NCI-H510A (cell line): ENCODE measurements at places on chromosomes 5 and 9.

DNA sequence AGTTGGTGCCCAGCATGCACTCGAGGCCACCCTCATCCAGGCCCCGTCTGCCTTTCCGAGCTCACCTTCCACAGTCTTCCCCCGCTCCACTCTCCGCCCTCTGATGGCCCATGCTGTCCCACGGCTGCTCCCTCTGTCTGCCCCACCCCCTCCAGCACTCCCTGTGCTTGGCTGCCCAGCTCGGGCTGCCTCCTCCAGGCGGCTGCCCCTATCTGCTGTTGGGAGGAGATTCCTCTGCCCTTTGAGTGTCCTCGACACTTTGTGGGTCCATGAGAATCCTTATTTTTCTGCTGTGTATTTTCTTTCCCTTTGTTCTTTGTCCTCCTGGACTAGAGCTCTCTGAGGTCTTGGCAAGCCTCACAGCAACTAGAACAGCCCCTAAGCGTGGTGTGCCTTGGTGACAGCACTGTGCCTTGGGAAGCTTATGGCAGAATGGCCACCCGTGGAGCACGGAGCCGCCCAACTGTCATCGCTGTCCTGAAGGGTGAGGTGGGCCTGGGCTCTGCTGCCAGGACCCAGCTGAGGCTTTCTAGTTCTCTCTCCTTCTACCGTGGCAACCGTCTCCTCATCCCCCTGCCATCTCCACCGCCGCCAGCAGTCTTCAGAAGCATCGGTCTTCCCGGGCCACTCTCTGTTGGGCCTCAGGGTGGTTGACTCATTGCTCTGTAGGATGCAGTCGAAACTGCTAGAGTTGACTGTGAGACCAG, 5.2 kb downstream of the NTMT1 start:
- no peak for DNase-seq

DNA sequence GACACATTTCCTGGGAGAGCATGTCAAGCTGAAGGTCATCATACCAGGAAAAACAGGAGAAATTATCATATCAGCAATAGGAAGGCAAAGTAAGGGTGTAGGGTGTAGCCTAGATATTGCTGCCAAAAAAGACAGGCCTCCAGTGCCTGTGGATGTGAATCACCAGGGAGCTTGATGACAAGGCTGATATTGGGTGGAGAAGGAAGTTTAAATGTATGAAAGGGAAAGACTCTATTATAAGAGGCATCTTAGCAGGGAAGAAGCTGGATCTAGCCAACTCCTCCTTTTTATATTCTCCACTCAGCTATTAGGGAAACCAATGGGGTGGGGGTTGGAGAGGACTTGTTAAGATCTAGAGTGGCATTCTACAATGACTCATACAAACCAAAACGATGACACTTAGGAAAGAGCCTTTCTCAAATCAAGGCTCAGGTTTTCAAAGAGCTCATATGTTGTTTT, 13.4 kb upstream of the TXNDC8 start:
- no peak for DNase-seq

DNA sequence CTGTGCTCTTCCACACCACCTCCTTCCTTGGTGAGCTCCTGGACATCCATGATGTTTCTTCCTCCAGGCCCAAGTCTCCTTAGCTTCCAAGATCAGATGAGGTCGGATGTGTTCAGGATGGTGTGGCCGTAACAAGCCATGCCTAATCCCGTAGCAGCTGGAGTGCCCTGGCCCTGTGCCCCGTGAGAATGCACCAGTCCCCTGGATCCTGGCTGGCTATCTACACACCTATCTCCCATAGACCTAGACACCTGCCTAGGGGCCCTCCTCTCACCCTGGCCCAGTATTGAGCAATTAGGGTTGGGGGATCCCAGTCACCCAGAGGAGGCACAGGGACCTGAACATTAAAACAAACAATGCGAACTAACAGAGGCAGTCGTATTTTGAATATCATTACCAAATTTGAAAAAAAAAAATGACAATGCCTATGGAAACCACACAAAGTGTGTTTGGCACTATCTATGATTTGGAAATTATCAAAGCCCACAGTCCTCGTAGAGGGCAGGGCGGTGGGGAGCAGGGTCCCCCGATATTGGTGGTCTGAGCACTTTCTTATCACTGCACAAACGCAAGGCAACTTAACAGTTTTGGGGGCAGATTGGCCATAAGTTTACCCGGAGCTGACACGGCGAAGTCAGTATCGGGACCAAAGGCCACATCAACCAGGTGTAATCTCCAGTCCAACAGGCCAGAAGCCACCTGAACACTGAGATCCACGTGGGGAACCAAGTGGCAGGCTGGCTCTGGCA, 13.2 kb downstream of the ENG start:
- DNase-seq = no peak

GRCh38 chr5:121164632-121165031, 687.0 kb upstream of the FTMT start:
- no peak for DNase-seq

DNA sequence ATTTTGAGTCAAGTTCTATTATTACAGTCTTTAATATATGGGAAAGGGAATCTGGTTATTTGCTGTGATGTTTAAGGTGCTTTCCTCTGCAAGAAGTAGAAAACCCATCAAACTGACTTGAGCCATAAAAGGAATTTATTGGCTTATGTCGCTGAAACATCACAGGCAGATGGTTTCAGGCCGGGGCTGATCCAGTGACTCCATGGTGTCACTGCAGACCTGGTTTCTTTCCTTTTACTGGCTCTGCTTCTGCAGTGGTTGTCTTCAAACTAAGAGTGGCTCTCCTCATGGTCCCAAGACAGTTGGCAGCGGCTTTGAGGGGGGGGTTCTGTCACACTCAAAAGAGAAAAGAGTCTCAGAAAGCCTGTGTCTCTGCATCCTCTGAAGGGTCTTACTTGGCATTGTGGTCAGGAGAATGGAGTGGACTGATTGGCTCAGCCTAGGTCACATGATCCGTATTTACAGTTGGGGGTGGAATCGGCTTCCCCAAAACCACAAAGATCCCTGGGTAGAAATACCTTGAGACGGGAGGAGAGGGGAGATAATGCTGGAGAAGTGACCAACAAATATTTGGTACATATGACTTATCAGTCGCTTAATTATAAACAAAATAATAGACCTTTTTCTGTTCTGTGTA, 106.3 kb downstream of the DAPK1 start:
- DNase-seq = no peak

DNA sequence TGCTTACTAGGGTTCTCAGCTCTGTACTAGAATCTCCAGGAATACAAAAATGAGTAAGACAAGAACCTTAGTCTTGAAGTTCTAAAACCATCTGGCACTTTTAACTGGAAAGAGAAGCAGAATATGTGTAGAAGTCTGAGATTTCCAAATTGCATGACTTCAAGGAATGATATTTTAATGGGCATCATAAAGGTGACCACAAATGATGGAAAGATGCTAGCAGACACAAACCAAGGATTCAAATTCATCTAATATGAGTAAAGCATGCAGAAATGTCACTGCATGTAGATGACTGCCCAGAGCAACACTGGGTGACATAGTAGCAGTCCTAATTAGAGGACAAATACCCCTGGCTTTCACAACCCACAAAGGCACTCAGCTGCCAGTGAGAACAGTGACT, 117.2 kb downstream of the RPS23 start:
- no peak for DNase-seq

DNA sequence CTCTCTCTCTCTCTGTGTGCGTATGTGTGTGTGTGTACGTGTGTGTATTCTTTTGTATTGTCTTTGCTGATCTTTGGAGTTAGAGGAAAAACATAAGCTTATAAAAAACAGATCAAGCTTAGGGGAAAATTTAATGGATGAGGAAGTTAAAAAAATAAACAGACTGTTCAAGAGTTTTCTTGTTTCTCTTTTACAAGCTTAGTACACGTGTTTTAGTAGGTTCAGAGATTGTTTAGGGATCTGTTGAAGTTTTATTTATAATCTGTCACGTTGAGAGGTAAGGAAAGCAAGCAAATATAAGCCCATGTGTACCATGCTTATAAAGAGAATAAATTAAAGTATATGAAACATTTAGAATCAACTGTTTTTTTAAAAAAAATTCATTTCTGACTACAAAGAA, 1470.3 kb upstream of the NUDT12 start:
- DNase-seq = no peak

- no peak for DNase-seq
These were observed 482.2 kb upstream of the PAPPA start for GRCh38 chr9:115671236-115671962.

GRCh38 chr9:84513473-84513872, 156.1 kb upstream of the NTRK2 start:
- DNase-seq = no peak

DNA sequence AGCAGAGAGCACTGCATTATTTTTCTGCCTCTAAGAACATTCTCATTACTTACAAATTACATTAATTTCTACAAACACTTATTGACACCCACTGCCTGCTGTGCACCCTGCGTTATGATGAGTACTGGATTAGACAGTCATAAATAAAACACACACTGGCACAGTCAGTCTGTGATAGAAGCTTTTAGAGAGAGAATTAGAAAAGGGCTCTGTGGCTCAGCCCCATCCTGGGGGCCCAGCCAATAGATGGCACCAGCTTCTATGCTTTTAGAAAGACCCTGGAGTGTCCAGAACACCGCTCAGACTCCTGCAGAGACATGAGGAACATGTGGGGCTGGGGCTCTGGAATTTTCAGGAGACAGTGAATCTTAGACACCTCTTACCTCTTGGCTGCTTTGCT, 61.0 kb upstream of the RAPGEF1 start:
- no peak for DNase-seq

DNA sequence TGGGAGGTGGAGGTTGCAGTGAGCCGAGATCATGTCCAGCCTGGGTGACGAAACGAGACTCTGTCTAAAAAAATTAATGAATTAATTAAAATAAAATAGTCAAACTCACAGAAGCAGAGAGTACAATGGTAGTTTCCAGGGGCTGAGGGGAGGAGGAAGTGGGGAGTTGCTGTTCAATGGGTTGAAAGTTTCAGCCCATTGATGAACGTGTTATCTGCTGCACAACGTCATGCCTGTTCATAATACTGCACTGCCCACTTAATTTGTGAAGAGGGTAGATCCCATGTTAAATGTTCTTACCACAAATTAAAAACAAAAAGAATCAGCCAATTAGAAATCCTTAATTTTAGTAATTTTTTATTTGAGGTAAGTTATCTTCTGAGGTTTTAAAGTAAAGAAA, 16.4 kb upstream of the RUFY1 start:
- DNase-seq = no peak

- no peak for DNase-seq
These were observed 32.5 kb upstream of the HMHB1 start for GRCh38 chr5:143779506-143779905.

GRCh38 chr5:88108490-88109279, 160.0 kb downstream of the TMEM161B start:
- no peak for DNase-seq

DNA sequence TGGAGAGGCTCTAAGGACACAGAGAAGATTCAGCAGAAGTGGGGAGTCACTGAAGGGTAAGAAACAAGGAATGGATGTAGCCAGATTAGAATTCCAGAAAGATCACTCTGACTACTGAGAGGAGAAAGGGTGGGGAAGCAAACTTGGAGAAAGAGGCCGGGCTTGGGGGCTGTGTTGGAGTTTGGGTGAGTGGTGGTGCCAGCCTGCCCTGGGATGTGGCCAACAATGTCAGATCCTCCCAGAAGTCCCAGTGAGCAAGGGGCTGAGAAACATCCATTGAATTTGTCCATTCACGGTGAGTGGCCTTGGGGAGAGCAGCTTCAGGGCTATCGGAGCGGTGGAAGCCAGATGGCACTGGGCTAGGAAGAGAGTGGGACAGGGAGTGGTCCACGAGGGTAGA, 60.4 kb downstream of the COL15A1 start:
- no peak for DNase-seq

GRCh38 chr5:75412111-75412990, 75.3 kb downstream of the HMGCR start:
- no peak for DNase-seq

GRCh38 chr5:79800979-79801827, 111.6 kb downstream of the CMYA5 start:
- no peak for DNase-seq

DNA sequence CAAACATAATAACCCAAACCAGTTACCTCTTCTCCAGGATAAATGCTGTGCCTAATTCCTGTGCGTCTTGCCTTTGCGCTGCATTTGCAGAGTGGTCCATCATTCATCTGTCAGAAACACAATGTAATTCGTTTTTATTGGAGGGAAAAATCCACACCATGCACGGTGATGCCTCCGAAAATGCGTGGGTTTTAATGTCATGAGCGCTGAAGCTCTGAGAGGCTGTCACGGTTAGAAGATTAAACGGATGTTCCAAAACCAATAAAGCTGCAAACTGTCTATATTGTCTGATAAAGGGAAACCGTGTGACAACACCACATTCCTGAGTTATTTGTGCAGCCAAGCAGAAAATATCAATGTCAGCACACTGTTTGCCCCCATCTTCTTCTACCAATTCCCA, 27.4 kb downstream of the DROSHA start:
- no peak for DNase-seq

DNA sequence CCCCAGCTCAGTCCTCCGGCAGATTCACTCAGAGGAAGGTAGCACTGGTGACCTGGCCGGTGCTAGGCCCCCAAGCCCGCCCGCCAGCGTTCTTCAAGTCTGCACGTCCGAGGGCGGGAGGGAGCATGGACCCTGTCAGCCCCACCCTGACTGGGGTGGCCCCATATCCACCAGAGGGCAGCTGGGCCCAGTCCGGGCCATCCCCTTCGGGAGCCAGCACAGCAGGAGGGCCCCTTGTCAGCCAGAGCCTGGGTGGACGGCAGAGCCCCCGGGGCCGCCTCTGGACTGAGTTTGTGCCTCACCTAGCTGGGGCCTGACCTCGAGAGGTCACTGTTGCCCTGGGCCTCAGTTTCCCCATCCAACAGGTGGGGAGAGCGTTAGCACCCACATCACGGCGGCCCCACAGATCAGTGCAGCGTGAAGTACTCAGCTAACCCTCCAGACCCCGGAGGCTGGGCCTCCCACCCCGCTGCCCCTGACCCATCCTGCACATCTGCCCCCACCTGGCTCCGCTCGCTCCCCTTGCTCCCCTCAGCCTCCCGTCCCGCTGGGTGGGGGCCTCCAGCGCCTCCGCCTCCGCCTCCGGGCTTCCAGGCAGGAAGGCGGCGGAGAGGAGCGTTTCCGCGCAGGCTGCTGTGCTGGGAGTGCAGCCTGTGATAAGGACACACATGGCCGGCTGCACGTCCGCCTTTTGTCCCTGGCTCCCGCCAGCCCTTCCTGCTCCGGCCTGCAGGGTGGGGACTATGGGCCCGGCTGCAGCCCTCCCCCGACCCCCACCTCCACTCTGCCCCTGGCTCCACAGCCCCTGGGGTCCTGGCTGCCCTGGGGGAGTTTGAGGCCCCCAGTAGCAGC, 16.6 kb upstream of the EGFL7 start:
- DNase-seq = no peak

- DNase-seq = no peak
These were observed 11.2 kb downstream of the DNAJB5 start for GRCh38 chr9:35000535-35001284.

DNA sequence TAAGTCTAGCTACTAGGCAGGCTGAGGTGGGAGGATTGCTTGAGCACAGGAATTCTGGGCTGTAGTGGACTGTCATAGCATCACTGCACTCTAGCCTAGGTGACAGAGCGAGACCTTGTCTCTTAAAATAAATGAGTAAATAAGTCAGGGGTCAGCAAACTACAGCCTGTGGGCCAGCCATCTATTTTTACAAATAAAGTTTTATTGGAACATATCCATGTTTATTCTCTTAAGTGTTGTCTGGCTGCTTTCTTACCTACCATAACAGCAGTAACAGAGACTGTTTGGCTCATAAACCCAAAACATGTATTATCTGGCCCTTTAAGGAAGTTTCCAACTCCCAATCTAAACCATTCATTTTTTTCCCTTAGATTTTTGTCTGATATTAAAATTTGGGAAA, 29.6 kb downstream of the DIMT1 start:
- DNase-seq = no peak
